ENCODE measurements at places on chromosomes 7 and 10. TPM values are rescaled to one million over a fixed set of nuclear protein-coding genes. Genes with fewer than 3 reads are reported as not detected.

GRCh38 chr7:53603461-53603860 lies 568.0 kb downstream of the POM121L12 start:
- DNase-seq = no peak

DNA sequence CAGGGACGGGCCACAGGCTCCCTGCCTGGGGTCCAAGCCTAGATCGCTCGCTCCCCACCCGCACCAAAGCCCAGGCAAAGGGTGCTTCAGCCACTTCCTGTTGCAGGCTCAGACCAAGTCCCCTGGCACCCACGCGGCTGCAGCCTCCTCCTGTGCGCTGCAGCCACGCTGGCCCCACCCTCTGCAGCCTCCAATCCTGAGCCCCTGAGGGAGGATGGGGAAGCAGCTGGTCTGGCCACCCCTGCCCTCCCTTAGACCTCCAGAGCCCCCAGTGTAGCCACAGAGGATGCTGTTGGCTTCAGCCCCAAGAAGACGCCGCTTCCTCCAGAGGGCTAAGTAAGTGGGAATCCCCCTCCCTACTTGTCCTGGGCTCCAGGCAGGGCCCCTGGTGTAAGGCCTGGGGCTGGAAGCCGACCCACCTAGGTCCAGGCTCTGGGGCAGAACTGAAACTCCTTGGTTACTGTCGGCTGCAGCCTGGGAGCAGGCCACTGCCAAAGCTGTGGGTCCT lies 9.4 kb downstream of the LIMK1 start:
- DNase-seq = no peak

- DNase-seq = no peak
These were observed 119.3 kb downstream of the WDFY4 start for GRCh38 chr10:48803801-48804584.

DNA sequence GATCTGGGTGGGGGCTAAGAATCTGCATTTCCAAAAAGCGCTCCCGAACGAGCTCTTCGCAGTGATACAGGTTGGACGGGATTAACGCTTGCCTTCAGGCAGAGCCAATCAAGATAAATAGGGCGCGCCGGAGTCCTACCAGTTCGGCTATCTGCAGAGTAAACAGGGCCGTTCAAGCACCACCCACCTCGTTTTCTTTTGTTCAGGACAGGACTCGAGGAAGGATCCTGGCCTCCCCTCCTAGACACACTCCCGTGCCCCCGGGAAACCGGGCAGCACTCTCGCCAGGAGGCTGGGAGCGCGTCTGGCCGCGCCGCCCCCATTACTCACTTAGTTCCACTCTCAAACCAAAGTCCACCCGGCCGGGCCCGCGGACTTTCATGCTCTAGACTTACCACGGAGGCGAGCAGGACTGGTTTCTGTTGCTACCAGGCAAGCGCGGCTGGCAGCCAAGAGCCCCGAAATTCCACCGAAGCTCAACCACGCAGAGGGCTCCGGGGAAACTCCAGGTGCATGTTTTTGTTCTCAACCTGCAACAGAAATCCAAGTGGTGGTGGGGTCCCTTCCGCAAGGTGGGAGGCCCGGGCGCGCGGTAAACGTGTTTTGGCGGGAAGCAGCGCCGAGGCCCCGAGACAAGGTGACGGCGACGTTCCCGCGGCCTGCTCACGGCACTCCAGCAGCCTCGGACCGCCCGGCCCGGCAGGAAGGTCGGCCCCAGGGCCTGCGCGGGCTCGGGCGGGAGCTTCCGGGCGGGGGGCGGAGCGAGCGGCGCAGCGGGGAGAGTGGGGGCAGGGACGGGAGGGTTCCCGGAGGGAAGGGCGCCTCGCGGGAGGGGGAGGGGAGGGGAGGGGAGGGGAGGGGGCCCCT lies 12.7 kb downstream of the HNRNPF start:
- peak; percentile 81 for DNase-seq

DNA sequence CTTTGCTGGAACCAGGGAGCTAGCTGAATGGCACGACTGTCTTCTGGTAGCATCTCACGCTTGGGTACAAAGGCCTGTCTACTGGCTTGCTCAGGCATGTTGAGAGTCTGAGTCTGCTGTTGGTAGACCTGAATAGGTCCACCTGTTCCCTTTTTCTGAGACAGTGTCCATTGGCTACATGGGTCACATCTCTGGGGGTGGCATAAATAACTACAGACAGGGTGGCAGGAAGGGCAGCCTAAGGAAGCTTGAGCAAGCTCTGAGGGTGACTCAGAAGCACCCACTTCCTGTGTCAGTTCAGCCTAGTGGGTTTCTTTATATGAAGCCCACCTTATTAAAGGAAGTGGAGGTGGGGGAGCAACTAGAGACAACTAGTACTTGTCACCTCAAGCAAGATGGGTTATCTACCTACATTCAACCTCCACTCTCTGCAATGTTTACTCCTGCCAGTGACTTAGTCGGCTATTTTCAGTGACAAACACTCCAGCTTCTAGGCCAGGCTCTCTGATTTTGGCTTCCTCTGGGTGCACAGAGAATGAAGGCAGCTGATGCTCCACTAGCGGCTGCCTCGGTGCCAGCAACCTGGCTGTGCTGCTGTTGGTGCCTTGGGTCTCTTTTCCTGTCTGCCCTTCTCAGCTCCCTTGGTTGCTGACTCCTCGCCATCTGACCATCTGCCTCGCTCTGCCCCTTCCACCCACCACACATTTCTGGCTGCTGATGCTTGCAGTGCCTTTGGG lies 5.7 kb upstream of the ZYX start:
- no peak for DNase-seq

DNA sequence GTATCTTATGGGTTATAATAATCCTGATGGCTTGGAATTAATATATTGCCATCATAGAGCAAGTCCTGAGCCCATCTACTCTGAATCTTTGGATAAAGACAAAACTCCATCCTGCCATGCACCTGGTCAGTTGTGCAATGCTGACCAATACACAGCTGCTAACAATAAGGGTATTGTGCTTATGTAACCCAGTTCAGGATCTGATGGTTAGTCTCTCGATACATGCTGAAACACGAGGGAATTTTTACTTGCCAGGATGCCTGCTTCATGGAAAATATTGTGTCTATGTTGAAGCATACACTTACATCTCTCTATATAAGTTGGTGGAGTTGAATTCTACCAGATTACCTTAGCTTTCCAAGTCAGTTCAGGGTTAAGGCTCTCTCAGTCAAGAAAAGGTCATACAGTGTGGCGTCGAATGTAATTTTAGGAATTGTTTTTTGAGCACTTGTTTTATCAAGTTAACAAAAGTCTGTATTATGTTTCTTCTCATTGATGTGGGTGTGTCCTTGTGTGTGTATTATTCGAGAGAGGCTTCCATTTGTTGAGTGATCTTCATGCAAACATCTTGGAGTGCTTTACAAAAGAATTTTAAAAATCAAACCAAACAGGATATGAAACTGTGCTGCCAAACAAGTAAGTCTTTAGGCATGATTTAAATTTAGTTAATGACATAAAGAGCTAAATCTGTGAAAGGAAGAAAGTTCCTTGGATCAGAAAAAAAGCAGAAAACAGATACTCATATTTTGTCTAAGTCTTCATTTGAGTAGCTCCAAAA lies 449.1 kb downstream of the SUGCT start:
- no peak for DNase-seq

DNA sequence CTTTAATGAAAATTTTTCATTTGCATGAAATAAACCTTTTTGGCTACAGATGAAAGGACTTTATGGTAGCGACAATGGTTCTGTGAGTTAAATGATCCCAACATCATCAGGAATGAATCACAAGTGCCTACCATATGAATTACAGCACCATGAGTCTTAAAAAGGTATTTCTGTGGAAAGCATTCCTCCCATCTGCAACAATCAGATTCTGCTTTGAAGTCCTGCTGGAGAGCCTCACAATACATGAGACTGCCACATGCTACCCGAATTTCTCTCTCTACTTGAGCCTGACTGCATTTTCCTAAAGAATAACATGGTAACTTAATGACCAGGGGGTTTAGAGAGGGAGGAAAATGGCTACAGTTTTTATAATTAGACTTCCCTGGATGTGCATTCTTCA lies 190.3 kb downstream of the TWIST1 start:
- no peak for DNase-seq

GRCh38 chr7:30751696-30752273 lies at the start of gene INMT:
INMT (plus strand) TSS chr7:30752135; CDS start chr7:30752151, 16 bp downstream.
- peak; percentile 21 for DNase-seq

- DNase-seq = peak; percentile 70
These were observed 652 bp downstream of the ATOH7 start for GRCh38 chr10:68231106-68231816.

- DNase-seq = peak; percentile 14
These were observed 52.3 kb upstream of the TMEM229A start for GRCh38 chr7:124085179-124085578.

GRCh38 chr10:101292194-101293006 lies 61.6 kb upstream of the BTRC start:
- peak; percentile 42 for DNase-seq

GRCh38 chr10:48604039-48604990 lies 558 bp downstream of the ARHGAP22 start:
- no peak for DNase-seq

GRCh38 chr10:93719901-93720300 lies 17.5 kb upstream of the FRA10AC1 start:
- no peak for DNase-seq

- DNase-seq = peak; percentile 78
These were observed 36.3 kb downstream of the ARID5B start for GRCh38 chr10:61937631-61938351.

- DNase-seq = no peak
These were observed 413 bp downstream of the PANK1 start for GRCh38 chr10:89644691-89644966.

GRCh38 chr7:37541810-37542443 lies 93.3 kb upstream of the ELMO1 start:
- no peak for DNase-seq

- no peak for DNase-seq
These were observed 182.3 kb upstream of the ADCY1 start for GRCh38 chr7:45391618-45392451.

- DNase-seq = no peak
These were observed 93.8 kb upstream of the MEOX2 start for GRCh38 chr7:15780271-15780670.

GRCh38 chr10:11176746-11177145 lies 159.1 kb downstream of the CELF2 start:
- DNase-seq = no peak

DNA sequence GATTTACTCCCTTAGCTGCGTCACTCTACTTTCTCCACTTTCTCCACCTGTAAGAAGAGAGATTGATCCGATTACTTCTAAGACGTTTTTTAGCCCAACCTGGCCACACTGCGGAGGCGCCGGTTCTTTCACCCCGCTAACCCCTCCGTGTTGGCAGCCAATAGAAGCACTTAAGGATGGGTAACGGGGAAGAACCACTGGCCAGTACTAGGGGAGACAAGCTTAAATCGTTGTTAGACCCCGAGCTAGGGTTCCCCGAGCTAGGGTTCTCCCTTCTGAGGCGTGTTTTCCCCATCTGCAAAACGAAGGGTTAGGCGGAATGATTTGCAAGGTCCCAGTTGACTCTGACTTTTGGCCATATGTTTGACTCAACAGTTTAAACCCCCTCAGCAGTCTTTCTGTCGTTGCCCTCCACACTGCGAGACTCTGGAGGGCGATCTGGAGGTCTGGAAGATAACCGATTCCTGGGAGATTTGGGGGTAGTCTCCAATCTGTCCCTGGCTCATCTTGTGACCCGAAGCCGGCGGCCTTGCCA lies 644 bp downstream of the UMAD1 start:
- DNase-seq = no peak

DNA sequence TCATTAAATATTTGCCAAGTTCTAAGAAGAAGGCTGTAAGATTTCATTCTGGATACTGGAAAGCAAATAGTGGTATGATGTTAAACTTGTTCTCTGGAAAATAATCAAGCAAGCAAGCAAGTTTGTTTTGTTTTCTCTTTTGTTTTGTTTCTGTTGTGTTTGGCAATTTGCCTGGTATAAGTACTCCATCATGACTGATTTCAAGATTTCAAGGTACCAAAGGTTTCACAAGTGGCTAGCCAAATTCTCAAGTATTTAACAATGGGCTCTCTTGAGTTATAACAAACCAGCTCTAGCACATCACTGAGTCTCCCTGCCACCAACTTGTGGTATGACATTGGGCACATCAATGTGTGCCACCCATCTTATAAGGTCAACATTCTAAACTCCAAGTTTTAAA lies 151.7 kb upstream of the IGFBP3 start:
- DNase-seq = no peak

DNA sequence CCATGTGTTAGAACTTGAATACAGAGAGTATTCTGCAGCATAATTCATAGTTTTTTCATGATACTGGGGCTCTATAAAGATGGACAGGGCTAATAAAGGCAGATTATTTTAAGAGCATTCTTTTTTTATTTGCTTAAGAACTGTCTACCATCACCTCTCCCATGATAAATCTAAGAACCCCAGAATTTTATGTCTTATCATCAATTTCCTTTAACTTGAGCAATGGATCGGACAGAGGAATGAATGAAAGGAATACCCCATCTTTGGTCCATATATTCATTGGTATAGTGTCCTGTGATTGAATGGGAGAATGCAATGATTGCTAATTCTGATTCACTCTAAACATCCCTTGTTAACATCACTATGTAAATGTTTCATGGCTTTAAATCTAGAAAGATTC lies 946.3 kb upstream of the LRRN3 start:
- no peak for DNase-seq

DNA sequence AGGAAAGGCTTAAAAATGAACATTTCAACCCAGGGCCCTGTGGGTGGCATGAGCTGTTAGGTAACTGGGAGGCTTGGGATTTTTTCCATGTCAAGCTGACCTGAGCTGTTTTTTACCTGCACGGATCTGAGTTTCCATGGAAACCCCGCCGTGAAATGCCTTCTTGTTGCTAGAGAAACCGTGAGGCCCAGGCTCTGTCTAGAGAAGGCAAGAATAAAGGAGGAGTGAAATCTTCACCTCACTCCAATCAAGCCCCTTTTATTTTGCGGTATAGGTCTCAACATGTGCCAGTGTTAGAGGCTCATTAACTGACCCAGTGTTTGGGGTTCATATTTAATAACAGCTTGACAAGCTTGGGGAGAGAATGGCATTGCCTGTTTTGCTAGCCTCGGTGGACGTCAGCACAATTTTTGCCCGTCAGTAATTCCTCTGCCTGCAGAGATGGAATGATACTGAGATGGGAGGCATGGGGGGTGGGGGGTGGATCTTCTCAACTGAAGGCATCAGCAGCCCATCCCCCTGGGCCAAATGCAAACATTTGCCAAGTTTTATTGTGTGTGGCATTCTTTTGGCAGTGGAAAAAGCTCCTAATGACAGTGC lies 48.9 kb upstream of the PDCD4 start:
- DNase-seq = peak; percentile 72

GRCh38 chr7:37283716-37284115 lies 164.9 kb downstream of the ELMO1 start:
- no peak for DNase-seq

DNA sequence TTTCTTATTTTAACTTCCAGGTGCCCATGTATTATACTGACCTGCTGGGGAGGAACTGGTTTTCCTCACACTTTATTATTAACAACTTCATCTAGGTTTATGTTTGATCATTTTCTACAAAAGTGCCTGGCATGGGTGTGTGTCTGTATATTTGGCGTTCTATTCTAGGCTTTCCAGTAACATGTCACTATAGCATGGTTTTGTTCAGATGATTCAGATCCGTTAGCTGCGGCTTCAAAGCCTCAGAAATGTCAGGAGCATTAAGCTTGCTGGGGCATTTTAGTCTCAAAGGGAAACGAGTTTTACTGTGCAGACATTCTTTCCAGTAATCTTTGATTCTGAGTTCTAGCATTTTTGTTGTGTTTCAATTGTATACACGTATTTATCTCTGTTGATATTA lies 2.3 kb downstream of the INPP5A start:
- DNase-seq = peak; percentile 90

GRCh38 chr10:26697163-26697921 lies at the start of gene PDSS1:
PDSS1 (plus strand) TSS chr10:26697701; CDS start chr10:26697712, 11 bp downstream.
- DNase-seq = peak; percentile 84

Gene SYNPO2L
- total RNA-seq = 1.9 TPM

Gene SLC13A4
- 6.5 TPM for total RNA-seq

Gene ATOH7
- total RNA-seq = not detected

Gene OR2A12
- total RNA-seq = 6.5 TPM

Gene CAMK1D
- 3.1 TPM for total RNA-seq

Measured in umbilical cord (tissue), 2 donors.